Stimulated activated CD4-positive, alpha-beta T cell treated with anti-CD3 and anti-CD28 coated beads, Interleukin-15, amount 100 ng/mL, for 48 hours (primary cell): ENCODE measurements at places on chromosomes 4 and X.

DNA sequence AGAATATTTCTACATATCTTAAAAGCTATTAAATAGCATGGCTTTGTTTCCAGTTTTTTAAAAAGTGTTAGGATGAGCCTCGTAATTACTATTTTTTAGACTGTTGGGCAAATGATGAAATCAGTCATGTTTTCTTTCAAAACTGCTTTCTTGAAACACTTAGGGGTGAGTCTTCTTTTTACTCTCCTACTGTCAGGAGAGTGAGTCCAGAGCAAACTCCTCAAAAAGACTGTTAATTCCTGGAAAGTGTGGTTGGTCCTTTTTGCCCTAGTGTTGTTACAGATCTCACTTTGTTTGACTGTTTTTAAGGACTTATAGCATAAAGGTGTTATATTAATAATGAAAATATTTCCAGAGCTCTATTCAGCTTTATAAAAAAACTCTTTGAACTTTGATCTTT lies 6.3 kb downstream of the GSTCD start:
- no peak for DNase-seq

GRCh38 chrX:73850124-73851013 lies 287.4 kb downstream of the CHIC1 start:
- DNase-seq = no peak

GRCh38 chr4:90245837-90246236 lies 118.6 kb downstream of the CCSER1 start:
- DNase-seq = no peak

DNA sequence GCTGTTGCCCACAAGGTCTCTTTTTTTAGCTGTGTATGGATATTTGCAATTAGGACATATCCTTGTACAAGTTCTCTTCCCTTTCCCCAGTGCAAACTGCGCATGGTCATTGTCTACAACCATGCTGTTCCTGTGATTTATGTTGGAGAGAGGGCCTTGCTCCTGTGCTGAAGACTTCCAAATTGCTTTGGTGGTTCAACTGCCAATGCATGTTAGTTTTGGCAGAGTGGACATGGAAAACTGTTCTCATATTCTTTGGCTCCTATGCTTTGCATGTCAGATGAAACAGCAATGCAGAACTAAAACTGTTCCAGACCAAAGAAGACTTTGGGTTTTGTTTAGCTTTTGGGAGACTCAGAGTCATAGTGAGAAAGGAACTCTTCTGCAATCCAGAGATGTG lies 148.8 kb upstream of the EDNRA start:
- DNase-seq = no peak

- peak; percentile 2 for DNase-seq
Measured at GRCh38 chrX:139126493-139126892, 404.0 kb upstream of the F9 start.

DNA sequence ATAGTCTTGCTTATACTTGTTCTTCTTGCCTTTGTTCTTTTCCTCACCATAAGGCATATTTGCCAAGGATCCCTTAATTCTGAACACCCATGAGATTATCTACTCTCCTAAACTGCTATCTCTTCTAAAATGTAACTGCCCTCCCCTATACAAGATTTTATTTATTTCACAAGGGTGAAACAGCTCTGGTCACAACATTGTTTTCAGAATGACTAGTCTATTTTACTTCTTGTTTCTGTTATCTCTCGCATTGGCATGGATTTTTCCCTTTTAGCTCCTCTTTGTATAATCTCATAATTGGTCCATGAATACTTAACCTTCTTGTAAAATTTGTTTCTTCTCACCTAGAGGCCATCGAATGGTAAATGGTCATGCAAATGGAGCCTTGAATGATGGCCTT lies 17.2 kb upstream of the COL25A1 start:
- DNase-seq = no peak

DNA sequence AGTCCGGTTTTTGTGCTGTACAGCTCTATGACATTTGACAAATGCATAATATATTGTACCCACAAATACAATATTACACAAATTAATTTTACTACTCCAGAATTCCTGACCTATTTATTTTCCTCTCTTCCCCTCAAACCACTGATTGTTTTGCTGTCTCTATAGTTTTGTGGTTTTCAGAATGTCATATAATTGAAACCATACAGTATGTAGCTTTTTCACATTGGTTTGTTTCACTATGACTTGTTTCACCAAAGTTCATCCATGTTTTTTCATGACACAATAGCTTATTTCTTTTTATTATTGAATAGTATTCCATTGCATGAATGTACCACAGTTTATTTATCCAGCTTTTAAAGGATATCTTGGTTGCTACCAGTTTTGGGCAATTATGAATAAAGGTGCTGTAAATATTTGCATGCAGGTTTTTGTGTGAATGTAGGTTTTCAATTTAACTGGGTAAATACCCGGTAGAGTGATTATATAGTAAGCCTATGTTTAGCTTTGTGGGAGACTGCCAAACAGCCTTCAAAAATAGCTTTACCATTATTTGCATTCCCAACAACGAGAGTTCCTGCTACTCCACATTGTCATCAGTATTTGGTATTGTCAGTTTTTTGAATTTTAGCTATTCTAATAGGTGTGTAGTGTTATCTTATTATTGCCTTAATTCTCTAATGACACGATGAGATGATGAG lies 25.9 kb downstream of the RNF175 start:
- DNase-seq = no peak

GRCh38 chr4:181061787-181062186 lies 1181.4 kb upstream of the TENM3 start:
- DNase-seq = no peak

DNA sequence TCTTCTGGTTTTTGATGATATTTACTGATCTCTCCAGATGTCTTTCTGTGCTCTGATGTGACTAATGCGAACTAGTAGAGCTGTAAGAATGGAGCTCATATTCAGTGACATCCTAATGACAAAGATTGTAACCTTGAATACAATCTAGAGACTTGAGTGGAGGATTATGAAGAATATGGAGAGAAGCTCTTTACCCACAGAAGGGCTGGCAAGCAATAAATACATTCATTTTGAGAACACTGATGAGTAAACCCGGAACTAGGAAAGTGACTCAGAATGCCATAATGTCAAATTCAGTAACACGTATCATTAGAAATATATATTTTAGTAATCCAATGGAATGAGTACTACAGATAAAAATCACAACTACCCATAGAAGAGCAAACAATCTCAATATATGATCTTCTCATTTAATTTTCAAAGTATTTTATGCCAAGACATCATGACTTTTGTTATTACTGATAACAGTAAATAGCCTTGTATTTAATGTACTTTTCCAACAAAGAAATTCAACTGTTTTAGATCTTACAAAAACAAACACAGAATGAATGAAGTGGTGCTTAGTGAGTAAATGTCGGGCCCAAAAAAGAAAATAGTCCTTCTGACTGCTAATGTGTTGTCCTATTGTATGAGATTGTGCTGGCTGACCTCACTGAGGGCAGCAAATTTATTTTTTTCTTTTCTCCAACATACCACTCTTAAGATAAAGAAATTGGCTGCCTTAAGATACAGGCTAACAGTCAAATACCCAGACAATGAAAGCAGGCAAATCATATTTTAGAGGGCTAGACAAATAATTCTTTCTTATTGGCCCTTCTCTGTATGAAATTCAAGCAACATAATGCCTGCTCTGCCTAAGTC lies 49.2 kb upstream of the HDAC8 start:
- DNase-seq = no peak

GRCh38 chrX:13742397-13743176 lies 8.0 kb downstream of the OFD1 start:
- peak; percentile 38 for DNase-seq

DNA sequence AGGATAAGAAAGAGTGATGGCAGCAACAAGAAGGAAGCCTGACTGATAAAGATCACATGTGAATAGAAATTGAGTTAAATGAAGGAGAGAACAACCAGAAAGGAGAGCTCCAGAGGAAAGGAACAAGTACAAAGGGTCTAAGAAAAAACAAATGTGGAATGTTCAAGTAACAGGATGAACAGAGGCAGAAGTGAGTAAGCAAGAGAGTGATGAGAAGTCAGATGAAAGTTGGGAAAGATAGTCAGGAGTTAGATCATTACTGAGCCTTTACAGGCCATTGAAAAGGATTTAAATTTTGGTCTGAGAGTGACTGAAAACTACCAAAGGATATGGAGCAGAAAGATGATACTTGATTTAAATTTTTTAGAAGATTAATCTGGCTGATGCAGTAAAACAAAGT lies 38.1 kb downstream of the NFXL1 start:
- DNase-seq = no peak

- DNase-seq = no peak
Measured at GRCh38 chr4:149292425-149293007, 523.1 kb downstream of the IQCM start.

DNA sequence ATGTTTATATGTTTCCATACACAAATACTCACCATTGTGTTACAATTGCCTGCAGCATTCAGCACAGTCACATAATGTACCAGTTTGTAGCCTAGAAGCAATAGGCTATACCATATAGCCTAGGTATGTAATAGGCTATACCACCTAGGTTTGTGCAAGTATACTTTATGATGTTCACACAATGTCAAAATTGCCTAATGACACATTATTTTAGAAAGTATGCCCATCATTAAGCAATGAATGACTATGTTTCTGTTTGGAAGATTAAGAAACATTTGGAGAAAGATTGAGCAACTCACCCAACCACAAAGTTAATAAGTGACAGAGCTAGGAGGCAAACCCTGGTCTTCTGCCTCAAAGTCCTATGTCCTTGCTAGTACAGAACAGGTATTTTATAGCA lies 96.8 kb upstream of the GRIA3 start:
- no peak for DNase-seq

GRCh38 chrX:136627409-136627808 lies 20.5 kb upstream of the CD40LG start:
- no peak for DNase-seq

- DNase-seq = no peak
Measured at GRCh38 chrX:45711231-45711630, 510.6 kb upstream of the DIPK2B start.

- no peak for DNase-seq
Measured at GRCh38 chrX:95435198-95435597, 1249.4 kb upstream of the DIAPH2 start.

- DNase-seq = no peak
Measured at GRCh38 chr4:75698162-75698962, 25.2 kb upstream of the G3BP2 start.

DNA sequence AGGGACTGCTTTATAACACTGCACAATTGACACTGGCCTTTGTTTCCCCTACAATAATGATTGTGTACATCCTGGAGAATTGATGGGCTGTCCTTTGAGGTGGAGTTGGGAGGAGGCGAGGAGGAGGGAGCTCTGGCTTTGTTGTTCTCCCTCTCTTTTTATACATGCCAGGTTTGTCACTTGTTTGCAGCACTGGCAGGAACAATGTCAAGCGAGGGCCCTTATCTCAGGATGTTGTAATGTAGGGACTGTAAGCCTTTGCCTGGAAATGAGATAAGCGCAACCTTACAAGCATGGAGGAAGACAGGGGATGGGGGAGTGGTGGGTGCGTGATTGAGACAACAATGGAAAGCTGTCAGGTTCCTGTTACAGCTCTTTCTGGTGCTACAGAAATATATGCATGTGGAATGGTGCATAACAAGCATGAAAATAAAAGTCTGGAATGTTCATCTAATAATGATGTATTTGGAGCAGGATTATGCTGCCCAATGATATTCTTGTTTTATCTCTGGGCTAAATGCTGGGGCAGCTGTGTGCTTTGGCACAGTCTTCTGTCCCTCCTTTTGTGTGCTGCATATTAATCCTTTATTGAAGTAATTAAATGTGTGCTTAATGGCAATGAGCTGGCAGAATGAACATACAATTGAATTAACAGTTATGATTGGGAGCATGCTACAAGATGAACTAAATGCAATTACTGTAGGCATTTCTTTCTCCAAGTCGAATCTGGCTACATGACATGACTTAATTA lies 294.4 kb downstream of the GPAT3 start:
- DNase-seq = no peak

GRCh38 chrX:41022566-41022965 lies 62.7 kb upstream of the USP9X start:
- no peak for DNase-seq

DNA sequence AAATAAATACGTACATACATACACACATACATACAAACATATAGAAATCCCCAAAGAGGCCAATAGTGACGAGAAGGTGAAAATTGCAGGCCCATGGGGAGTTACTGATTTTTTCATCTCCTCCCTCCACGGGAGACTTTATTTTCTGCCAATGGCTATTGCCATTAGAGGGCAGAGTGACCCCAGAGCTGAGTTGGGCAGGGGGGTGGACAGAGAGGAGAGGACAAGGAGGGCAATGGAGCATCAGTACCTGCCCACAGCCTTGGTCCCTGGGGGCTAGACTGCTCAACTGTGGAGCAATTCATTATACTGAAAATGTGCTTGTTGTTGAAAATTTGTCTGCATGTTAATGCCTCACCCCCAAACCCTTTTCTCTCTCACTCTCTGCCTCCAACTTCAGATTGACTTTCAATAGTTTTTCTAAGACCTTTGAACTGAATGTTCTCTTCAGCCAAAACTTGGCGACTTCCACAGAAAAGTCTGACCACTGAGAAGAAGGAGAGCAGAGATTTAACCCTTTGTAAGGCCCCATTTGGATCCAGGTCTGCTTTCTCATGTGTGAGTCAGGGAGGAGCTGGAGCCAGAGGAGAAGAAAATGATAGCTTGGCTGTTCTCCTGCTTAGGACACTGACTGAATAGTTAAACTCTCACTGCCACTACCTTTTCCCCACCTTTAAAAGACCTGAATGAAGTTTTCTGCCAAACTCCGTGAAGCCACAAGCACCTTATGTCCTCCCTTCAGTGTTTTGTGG lies 180.7 kb downstream of the AR start:
- no peak for DNase-seq

DNA sequence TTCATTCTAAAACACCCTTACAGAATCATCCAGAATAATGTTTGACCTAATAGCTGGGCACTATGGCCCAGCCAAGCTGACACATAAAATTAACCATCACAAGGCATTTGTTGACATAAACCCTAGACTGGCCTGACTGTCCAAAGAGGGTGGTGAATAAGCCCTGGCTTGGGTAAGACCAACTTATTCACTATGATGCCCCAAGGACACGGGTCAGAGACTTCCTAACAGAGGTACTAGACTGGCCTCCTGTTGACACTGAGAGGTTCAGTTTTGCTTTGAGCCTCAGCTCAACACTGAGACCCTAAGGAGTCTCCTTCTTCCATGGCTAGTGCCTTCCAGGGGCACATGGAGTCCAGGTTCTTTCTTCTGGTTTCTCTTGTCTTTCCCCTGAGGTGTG lies 21.3 kb downstream of the FGF2 start:
- no peak for DNase-seq

- no peak for DNase-seq
Measured at GRCh38 chr4:185218312-185218711, 8.9 kb downstream of the SNX25 start.

DNA sequence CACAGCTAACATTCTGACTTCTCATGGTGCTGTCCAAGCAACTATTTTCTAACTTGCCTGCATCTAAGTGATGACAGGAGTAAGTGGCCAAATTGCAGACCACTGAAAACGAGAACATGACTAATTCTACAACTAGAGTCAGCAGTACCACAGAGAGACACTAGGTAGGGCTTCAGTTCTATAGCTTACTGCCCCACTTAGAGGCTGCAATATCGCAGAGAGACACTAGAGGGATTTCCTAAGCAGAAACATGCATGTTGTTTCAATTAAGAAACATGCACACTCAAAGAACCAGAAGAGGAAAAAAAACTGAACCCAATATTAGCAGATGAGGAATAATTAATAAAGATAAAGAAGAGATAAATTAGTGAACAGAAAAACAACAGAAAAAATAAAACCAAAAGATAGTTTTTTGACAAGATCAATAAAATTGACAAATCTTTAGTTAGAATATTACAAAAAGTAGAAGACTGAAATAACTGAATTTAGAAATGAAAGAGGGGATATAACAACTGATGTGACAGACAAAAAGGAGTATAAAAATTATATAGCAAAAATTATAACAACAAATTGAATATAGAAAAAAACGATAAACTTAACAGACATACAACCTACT lies 100.8 kb downstream of the SPIN4 start:
- peak; percentile 16 for DNase-seq
